ENCODE measurements at places on chromosomes 2 and 18. TPM values are rescaled to one million over a fixed set of nuclear protein-coding genes. Genes with fewer than 3 reads are reported as not detected.

The MRO gene
- total RNA-seq: 0.94 TPM

- DNase-seq: no peak
Observed at GRCh38 chr2:23574919-23575654, 190.1 kb downstream of the KLHL29 start.

The DYSF gene
- total RNA-seq: 0.47 TPM

The MPP4 gene
- 0.31 TPM for total RNA-seq

GRCh38 chr18:25648716-25649260 lies 296.8 kb upstream of the ZNF521 start:
- no peak for DNase-seq
